ENCODE measurements at places on chromosomes 1 and 21.

GRCh38 chr1:177427811-177428210, 257.1 kb downstream of the BRINP2 start:
- no peak for DNase-seq

DNA sequence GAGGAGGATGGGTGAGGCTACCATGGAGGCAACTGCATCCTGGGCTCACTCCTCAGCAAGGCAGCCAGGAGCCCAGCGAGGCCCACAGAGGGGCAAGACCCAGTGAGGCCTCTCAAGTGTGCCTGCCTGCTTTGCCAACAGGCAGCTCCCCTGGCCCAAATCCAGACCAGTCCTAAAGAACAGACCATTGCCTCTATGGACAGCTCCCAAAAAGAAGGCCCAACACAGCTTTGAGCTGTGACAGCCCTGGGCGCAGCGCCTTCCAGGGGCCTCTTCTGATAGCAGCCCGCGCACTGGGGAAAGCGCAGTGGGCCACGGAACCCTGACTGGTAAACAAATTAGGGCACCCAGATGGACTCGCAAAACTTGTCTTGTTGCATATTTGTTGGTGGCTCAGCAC, 25.5 kb downstream of the C1orf198 start:
- DNase-seq, result no peak

DNA sequence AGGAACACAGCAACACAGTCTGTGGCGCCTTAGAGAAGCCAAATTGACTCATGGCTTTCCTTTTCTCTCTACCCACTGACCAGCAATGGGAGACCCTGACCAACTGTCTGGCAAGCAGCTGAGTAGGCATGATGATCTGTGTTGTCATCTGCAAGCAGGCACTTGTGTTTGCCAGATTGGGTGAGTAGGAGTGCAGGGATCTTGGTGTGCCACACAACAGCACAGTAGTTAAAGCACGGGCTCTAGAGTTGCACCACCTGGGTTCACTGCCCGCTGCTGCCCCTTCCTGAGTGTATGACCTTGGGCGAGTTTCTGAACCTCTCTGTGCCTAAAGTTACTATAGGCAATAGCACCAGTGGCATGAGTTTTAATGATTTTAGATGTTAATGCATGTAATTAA, 95.7 kb upstream of the CD53 start:
- DNase-seq, result no peak

GRCh38 chr1:12031039-12031980, 12.0 kb downstream of the MIIP start:
- DNase-seq, result no peak

- no peak for DNase-seq
Observed at GRCh38 chr1:21139601-21140000, 37.1 kb downstream of the EIF4G3 start.

Data from activated CD4-positive, alpha-beta T cell treated with anti-CD3 and anti-CD28 coated beads, Interleukin-2, amount 50 U/mL, for 4 hours (primary cell).